ENCODE measurements at places on chromosomes 16 and 17.

DNA sequence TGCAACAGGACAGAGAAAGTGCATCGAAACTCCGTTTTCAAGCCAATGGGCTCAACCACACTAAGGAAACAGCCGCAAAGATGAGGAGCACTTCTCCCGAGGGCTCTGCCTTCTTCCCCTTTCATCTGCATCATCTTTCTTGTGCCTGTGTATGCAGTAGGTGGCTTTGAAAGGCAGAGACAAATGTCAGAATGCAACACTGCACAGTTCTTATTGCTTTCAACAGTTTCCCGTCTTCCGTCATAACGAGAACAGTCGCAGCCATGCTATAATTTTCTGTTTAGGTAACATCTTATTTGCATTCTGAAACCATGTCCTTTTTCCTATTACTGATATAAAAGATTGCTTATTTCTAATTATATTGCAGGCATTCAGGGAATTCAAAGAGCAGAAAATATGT lies 205.2 kb downstream of the SLC39A11 start:
- DNase-seq, result no peak

- peak; percentile 39 for DNase-seq
Observed at GRCh38 chr17:11996722-11997146, 541 bp downstream of the ZNF18 start.

DNA sequence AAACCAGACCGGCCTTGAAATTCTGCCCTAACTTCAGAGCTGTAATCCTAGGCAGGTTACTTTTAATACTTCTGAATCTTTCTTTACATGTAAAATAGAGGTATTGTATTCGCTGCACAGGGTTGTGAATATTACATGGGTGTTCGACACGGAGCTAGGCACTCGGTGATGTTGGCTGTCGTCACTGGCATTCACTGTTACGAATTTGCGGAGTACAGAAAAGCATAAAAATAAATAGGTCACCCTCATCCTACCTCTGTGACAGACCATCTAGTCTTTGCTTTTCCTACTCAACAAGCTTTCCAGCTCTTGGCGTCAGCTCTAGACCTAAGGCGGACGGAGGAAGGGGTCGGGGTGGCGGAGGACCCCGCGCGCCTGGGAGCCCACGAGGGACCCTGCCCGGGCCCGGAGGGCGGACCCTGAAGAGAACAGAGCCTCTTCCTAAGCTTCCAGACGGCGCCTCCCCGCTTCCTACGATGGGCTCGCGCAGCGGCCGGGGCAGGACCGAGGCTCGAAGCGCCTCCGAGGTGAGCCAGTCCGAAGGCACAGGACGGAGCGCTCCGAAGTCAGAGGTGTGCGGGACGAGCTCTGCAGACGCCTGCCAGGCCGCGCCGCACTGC lies 879 bp upstream of the SPG7 start:
- DNase-seq, result no peak

DNA sequence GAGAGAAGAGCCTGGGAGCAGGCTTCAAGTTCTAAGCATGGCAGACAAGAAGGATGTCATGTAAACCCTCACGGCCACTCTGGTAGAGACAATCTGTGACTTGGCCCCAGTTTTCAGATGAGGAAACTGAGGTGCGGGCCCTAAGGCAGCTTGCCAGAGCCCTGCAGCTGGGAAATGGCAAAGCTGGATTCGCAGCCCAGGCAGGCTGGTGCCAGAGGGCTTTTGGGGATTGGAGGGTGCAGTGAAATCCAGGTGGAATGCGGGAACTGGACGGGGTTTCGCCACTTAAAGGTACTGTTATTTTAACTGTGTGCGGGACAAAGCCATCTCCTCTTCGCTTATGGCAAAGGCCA lies 477 bp upstream of the OSGIN1 start:
- no peak for DNase-seq

GRCh38 chr17:83151442-83152226 lies 72.2 kb downstream of the METRNL start:
- DNase-seq, result peak; percentile 43

GRCh38 chr17:56785997-56786680 lies 47.6 kb downstream of the C17orf67 start:
- no peak for DNase-seq

DNA sequence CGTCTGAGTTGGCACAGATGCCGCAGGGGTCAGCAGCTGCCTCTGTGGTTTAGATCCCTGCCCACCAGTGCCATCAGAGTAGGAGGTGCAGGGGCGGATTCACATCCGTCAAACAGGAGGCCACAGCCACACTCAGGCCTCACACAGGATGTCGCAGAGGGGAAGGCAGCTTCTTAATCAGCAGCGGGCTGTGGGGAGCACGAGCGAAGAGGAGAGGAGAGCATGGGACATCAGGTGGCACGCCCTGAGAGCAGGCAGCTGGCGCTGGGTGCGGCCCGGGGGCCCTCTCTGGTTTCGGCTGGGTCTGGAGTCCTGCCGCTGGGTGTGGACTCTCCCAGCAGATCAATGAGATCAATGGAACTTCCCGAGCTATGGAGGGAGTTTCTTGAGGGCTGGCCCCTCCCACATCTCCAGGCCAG lies 9.6 kb downstream of the LLGL2 start:
- DNase-seq, result no peak

DNA sequence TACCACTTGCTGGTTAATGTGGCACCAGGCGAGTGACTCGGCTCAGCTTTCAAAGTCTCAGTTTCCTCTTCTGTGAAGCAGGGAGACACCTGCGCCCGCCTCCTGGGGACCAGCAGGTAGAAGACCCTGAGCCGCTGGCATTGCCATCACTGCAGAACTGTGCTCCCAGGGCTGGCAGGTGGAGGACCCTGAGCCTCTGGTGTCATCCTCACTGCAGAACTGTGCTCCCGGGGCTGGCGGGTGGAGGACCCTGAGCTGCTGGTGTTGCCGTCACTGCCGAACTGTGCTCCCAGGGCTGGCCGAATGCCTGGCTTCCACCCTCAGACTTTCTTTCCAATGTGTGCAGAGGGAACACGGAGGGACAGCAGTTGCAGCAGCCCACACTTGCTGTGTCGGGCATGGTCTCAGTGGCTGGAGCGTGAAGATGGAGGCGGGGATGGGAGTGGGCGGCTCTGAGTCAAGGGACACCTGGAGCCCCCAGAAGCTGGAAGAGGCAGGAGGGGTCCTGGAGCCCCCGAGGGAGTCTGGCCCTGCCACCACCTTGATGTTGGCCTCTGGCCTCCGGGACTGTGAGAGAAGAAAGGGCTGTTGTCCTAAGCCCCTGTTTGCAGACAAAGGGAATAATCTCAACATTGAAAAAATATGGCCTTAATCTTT lies 75.8 kb upstream of the METTL9 start:
- no peak for DNase-seq

GRCh38 chr16:65119435-65119834 lies 2.4 kb downstream of the CDH11 start:
- DNase-seq, result no peak

DNA sequence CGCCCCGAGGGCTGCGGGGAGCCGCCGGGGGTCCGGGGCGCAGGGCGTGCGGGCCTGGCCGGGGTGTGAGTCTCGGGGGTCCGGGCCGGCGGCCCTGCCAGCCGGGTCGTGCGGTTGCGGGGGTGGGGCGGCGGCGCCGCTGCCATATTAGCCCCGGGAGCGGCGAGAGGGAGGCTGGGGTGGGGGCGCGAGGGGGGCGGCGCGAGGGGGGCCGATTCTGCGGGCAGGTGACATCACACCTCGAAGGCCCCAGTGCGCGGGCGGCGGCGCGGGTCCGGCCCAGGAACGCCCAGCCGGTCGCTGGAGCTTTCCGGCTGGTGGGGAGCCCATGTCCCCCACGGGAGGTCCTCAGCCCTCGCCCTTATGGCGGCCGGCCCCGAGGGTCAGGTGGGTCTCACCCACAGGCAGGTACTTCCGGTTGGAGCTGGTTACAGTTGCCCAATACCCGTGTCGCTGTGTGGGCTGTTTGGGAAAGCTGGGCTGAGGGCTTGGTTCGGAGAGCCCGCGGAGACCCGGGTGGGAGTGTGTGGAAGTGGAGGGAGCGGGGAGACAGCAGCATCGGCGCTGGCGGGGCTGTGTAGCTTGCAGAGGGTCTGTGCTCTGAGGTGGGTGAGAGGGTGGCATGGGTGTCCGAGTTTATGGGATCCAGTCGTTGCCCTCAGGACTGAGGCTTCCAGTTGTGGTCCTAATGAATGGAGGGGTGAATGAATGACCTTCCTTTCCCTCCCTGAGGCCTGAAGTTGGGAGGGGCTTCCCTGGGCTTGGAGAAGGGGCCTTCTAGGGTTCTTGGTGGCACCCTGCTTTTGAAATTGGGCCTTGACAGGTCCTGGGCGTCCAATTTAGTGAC lies 804 bp downstream of the ATP6V0C start:
- no peak for DNase-seq

GRCh38 chr17:64780096-64781013 lies 118.2 kb upstream of the SMURF2 start:
- no peak for DNase-seq

- DNase-seq, result peak; percentile 64
Observed at GRCh38 chr17:17587614-17588337, 3.7 kb downstream of the PEMT start.

DNA sequence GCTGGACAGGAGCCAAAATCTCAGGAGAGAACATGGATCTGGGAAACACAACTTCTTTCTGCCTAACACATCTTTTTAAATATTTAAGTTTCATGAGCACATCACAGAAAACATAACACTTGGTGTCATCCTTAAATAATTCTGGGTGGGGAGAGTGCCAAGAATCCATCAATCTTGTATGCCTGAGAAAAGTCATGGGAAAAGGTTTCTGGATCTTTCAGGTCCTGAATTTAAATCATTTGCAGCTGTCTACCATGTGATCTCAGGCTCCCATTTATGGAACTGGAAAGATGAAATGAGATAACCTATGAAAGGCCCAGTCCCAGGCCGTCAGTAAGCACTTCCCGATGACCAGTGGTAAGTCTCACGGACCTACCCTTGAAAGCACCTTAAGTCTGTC lies 15.1 kb downstream of the CDH11 start:
- peak; percentile 35 for DNase-seq

GRCh38 chr16:52874042-52874441 lies 178.7 kb downstream of the CHD9NB start:
- no peak for DNase-seq

GRCh38 chr17:77609553-77610517 lies 348.7 kb upstream of the TNRC6C start:
- no peak for DNase-seq

- no peak for DNase-seq
Observed at GRCh38 chr17:55673743-55674506, 48.7 kb downstream of the TMEM100 start.

- no peak for DNase-seq
Observed at GRCh38 chr17:77572851-77573250, 385.7 kb upstream of the TNRC6C start.

- no peak for DNase-seq
Observed at GRCh38 chr17:50946223-50946890, 80.2 kb upstream of the TOB1 start.

- DNase-seq, result peak; percentile 7
Observed at GRCh38 chr16:86911437-86911958, 333.1 kb downstream of the FOXL1 start.

- no peak for DNase-seq
Observed at GRCh38 chr16:557463-558297, 2.5 kb upstream of the PRR35 start.

GRCh38 chr16:82509691-82510430 lies 116.9 kb upstream of the CDH13 start:
- no peak for DNase-seq

DNA sequence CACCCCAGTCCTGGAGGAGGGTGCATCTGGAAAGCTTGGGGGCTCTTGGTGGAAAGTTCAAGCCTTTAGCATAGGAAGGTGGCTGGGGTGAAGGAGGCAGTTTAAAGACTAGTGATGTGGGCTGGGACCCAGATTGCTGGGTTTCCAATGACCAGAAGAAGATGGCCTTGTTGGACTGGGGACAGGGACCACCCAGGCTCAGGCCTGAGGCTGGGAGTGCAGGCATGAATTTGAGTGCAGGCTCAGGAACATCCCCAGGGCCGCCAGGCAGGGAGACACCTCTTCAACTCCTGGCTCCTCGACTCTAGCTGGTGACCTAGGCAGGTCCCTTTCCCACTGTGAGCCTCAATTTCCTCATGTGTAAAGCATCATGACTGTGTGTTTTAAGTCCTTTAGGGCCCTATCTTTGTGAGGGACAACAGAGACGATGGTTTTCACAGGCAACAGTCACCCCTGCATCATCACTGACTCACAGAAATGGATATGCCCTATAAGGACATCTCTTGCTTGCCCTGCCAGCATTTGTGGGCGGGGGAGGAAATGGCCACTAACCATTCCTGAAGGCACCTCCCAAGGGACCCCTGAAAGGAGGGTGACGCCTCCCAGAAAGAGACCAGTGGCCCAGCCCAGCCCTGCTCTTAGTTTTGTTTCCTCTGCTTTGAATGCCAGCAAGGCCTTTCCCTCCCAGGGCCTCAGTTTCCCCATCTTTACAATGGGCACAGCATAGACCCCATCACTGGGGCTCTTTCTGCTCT lies 11.1 kb downstream of the NLRC5 start:
- no peak for DNase-seq

GRCh38 chr16:70512456-70512855 lies 10.9 kb downstream of the COG4 start:
- DNase-seq, result no peak

DNA sequence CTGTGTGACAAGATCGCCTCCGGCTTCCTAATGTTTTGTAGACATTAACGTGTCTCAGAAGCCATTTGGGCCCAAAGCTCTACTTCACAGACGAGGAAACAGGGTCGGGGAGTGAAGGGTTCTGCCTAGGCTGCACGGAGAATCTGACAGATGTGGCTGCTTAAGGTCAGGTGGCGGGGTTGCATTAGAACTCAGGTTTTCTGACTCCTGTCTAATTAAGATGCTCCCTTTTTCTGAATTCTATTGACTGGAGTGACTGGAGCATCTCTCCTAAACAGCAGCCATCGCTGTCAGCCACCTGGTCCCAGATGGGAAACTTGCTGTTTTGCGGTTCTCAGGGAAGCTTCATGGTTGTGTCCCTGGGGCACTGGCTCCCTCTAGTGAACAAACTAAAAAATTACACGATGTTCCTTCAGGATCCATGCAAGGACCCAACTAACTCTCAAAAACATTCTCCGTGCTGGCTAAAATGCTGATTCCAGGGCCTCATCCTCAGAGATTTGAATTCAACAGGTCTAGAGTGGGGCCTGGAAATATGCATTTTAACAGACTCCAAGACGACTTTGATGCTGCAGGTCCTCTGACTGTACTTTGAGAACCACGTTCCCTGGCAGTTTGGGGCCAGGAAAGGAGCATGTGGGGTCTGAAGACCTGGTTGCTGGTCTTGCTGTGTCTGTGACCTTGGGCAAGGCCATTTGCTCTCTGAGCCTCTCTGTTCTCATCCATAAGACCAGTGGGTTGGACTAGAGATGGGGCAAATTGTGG lies 117.4 kb downstream of the IRF8 start:
- peak; percentile 60 for DNase-seq

DNA sequence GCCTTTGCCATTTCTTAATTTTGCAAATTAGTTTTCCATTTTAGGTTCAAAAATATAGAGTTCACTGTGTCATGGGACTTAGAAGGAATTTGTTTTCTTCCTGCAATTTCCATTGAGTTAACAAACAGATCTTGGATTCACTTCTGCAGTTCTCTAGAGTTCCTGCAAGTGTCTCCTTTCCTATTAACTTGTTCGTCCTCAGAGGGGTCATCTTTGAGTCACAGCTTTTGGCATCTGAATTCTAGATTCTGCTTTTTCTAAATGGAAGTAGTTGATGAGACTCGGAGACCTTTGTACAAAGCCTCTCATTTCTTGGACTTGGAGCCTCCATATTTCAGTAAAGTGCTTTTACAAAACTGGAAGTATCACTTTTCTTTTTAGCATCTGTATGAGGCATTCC lies 323.3 kb downstream of the BCAS3 start:
- peak; percentile 6 for DNase-seq

- peak; percentile 94 for DNase-seq
Observed at GRCh38 chr17:9240659-9241370, 219.5 kb downstream of the NTN1 start.

All from skin of body (tissue), 3 donors.